ENCODE measurements at places on chromosomes 7 and 10.

DNA sequence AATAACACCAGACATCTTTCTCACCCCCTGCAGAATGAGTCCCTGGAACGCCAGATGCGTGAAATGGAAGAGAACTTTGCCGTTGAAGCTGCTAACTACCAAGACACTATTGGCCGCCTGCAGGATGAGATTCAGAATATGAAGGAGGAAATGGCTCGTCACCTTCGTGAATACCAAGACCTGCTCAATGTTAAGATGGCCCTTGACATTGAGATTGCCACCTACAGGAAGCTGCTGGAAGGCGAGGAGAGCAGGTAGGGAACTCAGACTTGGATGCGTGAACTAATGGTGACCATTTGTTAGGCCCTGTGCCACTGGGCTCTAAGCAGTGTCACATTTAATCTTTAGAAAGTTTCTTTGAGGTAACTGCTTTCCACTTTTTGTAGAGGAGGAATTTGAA, 7.1 kb downstream of the VIM start:
- no peak for DNase-seq

DNA sequence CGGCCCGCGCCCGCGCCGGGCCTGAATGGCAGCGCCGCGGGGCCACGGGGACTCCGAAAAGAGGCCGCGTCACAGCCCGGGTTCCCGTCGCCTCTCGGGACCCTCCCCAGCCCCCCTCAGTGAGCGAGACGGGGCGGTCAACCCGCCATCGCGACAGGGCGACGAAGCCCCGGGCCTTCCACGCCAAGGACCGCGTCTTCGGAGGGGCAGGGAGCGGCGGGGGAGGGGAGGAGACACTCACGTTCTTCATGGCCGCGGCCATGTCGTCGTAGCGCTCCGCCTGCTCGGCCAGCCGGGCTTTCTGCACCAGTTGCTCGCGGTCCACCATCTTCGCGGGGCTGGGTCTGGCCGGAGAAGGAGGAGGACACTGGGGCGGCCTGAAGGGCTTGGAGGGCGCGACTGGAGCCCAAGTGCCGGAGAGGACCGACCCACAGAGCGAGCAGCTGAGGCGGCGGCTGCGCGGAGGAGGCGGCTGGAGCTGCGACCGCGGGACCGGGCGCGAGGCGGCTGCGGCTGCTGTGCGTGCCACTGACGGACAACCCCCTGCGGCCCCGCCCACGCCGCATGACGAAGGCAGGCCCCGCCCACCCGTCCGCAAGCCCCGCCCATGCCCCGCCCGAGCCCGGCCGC, at the start of gene YWHAG:
Gene YWHAG, minus strand, starts transcription at position 511 of the 630 bp plus-strand sequence. Its CDS starts 183 bp downstream, at position 328.
- peak; percentile 90 for DNase-seq

GRCh38 chr10:109956454-109957091, 33.3 kb upstream of the XPNPEP1 start:
- no peak for DNase-seq

DNA sequence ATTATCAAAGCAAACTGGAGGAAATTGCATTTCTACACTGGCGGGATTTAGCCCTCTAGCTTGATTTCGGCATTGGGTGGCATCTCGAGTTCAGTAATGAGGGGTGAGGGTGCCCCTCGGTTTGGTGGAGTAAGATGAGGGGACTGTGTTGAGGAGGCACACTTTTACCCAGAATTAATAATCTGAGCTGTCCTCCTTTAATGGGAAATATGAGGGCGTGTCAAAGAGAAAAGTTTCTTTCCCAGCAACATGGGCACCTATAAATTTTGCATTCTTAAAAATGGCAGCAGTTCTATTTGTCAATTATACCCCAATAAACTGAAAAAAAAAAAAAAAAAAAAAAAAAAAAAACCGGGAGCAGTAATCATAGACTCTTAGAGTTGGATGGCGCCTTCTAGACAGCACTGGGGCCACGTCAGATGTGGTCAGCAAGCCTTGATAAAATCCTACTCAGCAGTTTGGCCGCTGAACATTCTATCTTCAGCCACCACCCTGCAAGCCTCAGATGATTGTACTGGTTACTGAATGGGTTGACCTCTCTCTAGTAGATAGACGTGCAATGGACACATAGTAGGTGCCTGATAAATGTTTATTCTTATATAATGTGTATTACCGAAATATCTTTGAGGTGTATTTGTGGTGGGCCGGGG, 931 bp downstream of the PAPSS2 start:
- DNase-seq = no peak

GRCh38 chr7:8220376-8221100, 41.4 kb downstream of the ICA1 start:
- no peak for DNase-seq

- DNase-seq = no peak
These were observed 283.7 kb downstream of the ZEB1 start for GRCh38 chr10:31602541-31603234.

GRCh38 chr10:120318862-120319261, 138.2 kb upstream of the PLPP4 start:
- no peak for DNase-seq

DNA sequence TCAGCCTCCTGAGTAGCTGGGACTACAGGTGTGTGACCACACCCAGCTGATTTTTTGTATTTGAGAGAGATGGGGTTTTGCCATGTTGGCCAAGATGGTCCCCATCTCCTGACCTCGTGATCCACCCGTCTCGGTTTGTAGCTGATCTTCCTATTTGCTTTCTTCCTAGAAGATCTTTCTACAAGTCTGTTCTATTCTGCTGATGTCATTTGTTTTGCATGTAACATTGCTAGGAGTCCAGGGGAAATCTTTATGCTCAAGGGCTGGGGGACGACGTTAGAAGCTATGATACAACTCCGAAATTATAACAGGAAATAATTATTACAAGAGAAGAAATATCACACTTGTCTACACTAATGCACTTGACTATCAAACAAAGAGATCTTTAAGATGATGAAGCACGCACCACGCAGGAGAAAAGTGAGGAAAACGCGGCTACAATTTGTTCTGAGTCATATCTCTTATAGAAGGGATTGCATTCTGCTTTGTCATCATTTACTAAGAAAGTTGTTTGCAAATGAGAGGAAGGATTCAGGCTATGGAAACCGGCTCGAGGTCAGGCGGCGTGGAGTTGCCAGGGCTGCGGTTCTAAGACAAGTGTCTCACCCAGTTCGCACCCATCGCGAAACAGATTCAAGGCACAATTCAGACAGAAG, 103.0 kb upstream of the CARD11 start:
- DNase-seq = no peak

DNA sequence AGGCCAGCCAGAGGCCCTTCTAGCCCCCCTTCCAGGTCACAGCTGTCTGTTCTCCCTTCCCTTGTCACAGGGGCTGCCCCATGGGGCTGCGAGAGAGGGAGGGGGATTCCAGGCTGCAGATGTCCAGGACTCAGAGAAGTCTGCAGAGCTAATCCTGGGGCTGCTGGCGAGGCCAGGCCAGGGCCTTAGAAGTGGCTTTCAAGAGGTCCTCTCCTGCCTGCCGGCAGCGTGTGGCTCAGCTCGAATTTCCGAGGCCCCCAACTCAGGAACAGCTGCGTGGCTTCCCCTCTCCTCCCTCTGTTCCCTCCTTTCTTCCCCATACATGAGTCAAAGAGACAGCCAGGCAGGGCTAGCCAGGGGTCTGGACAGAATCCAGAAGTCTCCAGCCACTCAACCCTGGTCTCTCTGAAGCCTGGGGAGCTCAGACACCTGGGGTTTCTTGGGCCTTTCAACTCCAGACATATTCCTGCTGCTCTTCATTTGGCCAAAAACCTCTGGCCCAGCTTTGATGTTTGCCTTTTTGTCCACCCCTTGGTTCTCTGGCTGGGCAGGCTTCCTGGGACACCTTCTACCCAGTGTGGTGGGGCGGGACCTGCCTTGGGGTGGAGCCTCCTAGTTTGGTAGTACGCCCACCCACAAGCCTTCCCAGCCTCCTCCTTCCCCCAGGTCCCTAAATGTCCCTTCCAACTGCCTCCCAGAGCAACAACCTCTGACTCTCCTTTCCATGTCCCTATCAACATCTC, 21.8 kb upstream of the EIF5AL1 start:
- no peak for DNase-seq

GRCh38 chr7:135774284-135774683, 25.7 kb upstream of the FAM180A start:
- no peak for DNase-seq

- no peak for DNase-seq
These were observed 333.9 kb downstream of the DNAJB6 start for GRCh38 chr7:157670490-157671357.

DNA sequence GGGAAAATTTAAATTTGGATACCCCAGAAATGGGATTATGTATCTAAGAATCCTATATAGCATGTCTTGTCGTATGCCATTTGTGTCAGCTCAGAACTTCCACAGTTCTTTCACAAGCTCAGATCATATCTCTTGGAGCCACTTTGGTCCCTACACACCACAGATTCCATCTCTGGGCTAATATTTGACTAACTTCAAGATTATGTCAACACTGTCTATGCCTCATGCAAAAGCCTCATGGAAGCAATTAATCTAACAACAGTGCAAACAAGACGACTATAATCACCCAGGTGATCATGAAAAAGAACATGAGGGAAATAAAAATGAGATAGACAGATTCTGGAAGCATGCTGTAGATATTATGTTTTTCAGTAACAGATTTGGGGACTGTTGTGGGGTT, 189.1 kb downstream of the LRRTM3 start:
- DNase-seq = no peak

- DNase-seq = no peak
These were observed 68.1 kb downstream of the CCDC6 start for GRCh38 chr10:59838085-59838789.

GRCh38 chr7:66683770-66684123, 55.1 kb downstream of the KCTD7 start:
- no peak for DNase-seq

- no peak for DNase-seq
These were observed 129.2 kb downstream of the CD36 start for GRCh38 chr7:80767654-80768053.

- peak; percentile 81 for DNase-seq
These were observed 71.2 kb upstream of the KCTD7 start for GRCh38 chr7:66557214-66558200.

- no peak for DNase-seq
These were observed 20.8 kb upstream of the ERVW-1 start for GRCh38 chr7:92498557-92498956.

- DNase-seq = no peak
These were observed 259.6 kb downstream of the RPS24 start for GRCh38 chr10:78292982-78293865.

DNA sequence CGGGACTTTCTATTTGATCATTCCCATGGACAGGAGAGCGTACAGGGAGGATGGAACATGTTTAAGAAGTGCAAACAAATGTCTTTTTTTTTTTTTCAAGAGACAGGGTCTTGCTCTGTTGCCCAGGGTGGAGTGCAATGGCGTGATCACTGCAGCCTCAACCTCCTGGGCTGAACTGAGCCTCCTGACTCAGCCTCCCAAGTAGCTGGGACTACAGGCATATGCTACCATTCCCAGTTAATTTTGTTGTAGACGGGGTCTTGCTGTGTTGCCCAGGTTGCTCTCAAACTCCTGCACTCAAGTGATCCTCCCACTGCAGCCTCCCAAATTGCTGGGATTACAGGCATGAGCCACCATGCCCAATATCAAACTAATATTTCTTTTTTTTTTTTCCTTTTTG, 40.5 kb downstream of the SPDYE5 start:
- DNase-seq = no peak

DNA sequence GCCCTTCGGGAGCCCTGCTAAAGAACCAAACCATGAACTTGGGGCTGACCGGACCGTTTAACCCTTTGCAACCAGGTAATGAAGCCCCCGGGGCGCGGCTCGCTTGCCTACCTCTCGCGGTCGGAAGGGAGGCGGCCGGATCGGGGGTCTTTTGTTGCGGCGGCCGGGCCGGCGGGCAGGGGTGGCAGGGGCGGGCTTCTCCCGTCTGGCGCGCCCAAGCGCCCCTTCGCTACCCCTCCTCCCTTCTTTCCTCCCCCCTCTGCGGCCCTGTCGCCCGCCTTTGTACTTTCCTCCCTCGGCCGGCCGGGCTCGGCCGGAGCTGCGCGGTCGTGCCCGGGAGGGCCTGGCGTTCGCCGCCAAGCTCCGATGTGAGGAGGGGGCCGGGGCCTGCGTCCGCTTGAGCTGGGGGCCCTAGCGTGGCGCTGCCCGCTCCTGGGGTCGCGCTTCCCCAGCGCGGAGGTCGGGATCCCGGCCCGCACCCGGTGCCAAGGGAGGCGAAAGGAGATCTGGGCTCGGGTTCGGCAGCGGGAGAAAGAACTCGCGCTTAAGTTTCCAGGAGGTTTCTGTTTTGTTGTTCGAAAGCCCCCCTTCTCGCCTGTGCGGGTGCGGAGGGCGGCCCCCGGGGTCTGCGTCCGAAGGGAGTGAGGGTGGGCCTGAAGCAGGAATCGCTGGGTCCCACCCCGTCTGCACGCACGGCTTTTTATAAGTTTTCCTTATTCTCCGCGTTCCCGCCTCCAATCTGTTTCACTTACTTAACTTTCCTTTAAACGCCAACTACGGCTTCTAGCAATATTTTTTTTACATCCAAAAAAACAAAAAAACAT, 436.8 kb upstream of the GALNT17 start:
- peak; percentile 31 for DNase-seq

DNA sequence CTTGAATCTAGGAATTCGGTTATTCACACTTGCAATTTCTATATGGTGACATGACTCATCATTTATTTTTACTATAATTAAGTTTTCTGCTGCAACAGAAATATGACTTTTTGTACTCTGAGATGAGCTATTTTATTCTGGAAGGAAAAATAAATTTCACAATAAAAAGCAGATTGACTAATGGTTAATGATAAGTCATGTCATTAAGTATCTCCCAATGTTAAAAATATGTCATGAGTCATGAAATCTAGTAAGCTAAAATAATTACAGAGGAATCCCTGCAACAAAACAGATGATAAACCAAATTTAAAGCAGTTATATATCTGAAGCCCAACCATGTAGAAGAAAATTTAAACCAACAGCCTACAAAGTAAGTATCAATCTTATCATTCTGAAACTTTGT, 149.2 kb downstream of the CACNA2D1 start:
- DNase-seq = no peak

DNA sequence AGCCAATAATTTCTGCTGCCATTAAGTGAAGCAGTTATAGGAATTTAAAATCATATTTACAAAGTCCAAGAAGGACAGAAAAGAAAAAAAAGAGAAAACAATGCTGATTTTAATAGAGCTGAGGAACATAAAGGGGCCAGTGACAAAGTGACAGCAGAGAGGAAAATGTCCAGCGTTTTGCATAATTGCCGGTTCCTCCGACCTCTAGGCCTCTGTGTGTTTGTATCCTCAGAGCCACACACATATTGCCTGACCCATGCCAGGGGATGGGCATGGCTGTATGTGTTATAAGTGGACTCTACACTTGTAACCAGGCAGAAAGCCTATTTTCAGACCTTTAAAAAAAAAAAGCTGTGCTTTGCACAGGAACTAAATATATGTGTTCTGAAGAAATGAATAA, 366.8 kb upstream of the C7orf33 start:
- DNase-seq = no peak

DNA sequence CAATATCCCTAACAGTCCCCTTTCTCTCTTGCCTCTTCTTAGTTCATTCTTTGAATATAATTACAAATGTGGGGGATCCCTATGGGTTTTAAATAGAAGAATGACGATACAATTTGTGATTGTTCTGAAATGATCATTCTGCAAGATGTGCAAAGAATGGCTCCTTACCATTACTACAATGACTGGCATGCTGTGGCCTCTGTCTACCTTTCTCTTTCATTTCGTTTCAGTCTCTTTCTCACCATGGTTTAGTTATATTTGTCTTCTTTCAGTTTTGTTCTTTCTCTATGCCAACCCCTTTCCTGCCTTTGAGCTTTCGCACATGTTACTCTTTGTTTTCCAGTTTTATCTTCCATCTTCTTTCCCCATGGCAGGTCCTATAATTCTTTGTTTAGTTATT, 176.5 kb downstream of the SUGCT start:
- DNase-seq = no peak

GRCh38 chr10:125008689-125009638, 67.0 kb downstream of the ZRANB1 start:
- no peak for DNase-seq

GRCh38 chr7:141281311-141281710, 207.4 kb downstream of the TMEM178B start:
- DNase-seq = no peak
